ENCODE measurements at places on chromosomes 5 and 9.

DNA sequence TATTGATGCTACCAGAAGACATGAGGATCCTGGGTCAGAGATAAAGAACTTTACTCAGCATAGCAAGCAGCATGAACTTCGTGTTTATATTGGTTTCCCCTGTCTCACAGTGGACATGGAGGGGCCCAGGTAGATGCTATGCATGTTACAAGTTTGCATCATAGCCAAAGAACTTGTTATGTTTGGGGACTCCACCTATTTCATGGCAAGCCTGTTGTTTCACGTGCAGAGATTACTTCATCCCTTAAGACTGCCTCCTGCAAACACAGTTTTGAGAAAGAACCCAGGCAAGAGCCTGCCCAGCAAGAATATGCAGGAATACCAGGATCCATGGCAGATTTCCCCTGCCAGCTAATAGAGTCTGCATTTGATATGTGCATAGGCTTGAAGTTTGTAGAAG, 68.4 kb downstream of the RCL1 start:
- DNase-seq, result no peak

GRCh38 chr5:11069041-11069440, 308.0 kb upstream of the DAP start:
- no peak for DNase-seq

DNA sequence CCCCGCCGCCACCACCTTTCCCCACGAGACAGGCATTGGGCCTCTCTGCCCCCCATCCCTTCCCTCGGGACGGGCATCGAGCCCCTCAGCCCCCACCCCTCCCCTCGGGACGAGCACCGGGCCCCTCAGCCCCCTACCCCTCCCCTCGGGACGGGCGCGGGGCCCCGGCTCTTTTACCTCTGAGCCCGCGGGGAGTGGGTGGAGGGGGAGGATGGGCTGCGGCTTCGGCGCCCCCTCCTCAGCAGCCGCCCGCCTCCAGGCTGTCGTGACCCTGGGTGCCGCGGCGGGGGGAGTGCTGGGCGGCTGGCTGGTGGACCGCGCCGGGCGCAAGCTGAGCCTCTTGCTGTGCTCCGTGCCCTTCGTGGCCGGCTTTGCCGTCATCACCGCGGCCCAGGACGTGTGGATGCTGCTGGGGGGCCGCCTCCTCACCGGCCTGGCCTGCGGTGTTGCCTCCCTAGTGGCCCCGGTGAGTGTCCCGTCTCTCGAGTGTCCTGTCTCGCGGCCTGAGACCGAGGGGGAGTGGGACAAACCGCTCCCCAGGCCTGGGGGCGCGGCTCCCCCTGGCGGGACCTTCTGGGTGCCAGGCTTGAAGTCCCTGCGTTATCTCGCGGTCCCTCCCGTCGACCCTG, 791 bp downstream of the SLC2A8 start:
- peak; percentile 41 for DNase-seq

DNA sequence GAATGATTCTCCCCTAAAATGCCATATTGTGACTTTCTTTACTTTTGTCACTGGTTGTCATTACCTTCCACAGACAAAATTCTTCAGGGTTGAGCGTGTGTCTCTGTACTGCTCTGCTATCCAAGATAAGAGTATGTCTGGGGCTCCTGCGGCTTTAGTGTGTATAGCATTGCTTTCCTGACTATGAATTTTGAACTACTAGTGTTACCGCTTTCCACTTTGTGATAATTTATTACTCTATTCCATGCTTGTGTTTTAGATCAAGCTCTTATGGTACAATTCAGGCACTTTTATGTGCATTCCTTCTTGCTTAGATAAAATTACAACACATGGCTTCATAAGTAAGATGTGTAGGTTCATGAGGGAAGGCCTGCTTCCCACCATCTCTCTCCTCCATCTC, 51.5 kb upstream of the MEF2C start:
- no peak for DNase-seq

Measured in left kidney (tissue), 8 donors.